Activated T-helper 1 cell treated with anti-CD3 and anti-CD28 coated beads, Interleukin-2, amount 50 U/mL, for 16 hours (primary cell): ENCODE measurements at places on chromosomes 7 and 10.
A peak's percentile ranks its signal among the peaks of the same experiment; 100 is the strongest.

- no peak for DNase-seq
These were observed 61.2 kb downstream of the OAT start for GRCh38 chr10:124357561-124357885.

GRCh38 chr7:22564511-22565045 is 64.6 kb upstream of the STEAP1B start:
- DNase-seq, result no peak

GRCh38 chr7:110922906-110923305 is 168.0 kb upstream of the LRRN3 start:
- no peak for DNase-seq

GRCh38 chr10:45453639-45454255 is 79.7 kb downstream of the ALOX5 start:
- DNase-seq, result no peak

GRCh38 chr7:128167791-128168666 is 73.0 kb upstream of the LEP start:
- DNase-seq, result no peak

DNA sequence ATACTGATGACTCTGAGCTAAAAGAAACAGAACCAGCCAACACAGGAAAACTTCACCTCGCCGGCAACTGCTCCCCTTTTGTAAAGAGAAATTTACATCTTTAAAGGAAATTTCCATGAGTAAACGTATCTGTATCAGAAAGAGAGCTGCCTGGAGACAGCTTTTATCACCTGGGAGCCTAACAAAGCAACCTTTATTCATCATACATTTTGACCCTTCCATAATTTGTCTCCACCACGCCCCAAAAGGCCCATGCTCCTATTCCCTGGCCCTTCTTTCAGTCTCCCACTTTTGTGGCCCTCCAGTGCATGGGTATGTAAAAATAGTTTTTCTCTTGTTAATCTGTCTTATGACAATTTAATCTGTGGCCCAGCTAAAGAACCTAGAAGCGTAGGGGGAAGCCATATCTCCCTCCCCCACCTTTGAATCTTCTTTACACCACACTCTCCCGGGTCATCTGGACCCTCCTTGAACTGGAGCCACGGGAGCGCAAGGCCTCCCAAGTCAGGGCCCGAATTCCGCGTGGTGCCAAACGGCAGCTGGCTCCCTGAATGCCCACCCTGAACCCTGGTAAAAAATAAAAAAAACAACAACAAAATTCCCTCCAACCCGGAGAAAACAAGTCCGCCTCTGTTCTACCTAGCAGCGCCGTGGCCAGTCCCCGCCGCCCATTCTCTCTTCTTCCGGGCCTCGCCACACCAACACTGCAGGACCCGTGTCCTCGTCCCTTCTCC is 15.4 kb upstream of the FKBP9 start:
- no peak for DNase-seq

GRCh38 chr10:22712956-22713852 is 1.2 kb downstream of the PIP4K2A start:
- peak; percentile 33 for DNase-seq

DNA sequence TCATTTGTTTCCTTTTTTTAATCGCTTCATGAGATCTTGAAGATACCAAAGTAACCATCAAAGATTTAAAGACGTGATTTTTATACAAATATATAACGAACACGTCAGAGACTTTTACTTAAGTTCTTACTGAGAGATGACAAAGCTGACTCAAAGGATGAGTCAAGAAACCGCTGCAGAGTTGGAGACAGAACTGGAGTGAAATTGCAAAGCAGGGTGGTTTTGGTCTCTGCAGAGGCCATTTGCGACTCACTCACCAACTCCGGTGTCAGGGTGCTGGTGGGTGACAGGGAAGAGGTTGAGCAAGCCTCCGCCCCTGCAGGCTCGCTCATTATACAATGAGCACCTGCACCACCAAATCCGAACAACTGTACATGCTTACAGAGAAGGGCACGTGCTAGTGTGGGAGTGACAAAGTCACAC is 75.2 kb downstream of the DNAJB6 start:
- DNase-seq, result no peak

GRCh38 chr7:42628054-42628453 is 283.8 kb downstream of the C7orf25 start:
- no peak for DNase-seq

DNA sequence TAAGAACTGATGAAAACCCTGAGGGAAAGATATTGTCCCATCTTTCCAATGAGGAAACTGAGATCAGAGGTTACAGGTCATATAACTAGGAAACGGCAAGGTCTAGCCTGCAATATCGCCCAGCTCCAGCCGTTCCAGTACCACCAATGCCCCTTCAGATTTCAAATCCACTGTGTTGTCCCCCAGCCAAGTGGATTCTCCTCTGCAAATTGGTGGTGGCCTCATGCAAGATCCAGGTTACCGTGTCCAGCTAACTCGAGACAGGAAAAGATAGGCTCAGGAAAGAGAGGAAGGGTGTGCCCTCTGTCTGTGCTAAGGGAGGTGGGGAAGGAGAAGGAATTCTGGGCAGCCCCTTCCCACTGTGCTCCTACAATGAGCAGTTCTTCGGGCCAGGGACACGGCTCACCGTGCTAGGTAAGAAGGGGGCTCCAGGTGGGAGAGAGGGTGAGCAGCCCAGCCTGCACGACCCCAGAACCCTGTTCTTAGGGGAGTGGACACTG is 25.3 kb downstream of the PRSS2 start:
- DNase-seq, result no peak

GRCh38 chr10:2885288-2886278 is 181.8 kb upstream of the PFKP start:
- DNase-seq, result no peak

DNA sequence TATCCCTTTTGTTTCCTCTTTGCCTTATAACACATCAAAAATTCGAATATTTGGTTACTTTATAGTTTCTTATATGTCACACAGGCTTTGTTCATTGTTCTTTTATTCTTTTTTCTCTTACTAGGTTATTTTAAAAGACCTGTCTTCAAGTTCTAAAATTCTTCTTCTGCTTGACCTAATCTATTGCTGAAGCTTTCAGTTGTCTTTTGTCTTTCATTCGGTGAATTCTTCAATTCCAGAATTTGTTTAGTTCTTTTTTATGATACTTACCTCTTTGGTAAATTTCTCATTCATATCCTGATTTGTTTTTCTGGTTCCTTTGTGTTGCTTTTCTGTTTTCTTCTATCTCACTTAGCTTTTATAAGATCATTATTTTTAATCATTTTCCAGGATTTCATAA is 188.4 kb downstream of the ZEB1 start:
- no peak for DNase-seq

DNA sequence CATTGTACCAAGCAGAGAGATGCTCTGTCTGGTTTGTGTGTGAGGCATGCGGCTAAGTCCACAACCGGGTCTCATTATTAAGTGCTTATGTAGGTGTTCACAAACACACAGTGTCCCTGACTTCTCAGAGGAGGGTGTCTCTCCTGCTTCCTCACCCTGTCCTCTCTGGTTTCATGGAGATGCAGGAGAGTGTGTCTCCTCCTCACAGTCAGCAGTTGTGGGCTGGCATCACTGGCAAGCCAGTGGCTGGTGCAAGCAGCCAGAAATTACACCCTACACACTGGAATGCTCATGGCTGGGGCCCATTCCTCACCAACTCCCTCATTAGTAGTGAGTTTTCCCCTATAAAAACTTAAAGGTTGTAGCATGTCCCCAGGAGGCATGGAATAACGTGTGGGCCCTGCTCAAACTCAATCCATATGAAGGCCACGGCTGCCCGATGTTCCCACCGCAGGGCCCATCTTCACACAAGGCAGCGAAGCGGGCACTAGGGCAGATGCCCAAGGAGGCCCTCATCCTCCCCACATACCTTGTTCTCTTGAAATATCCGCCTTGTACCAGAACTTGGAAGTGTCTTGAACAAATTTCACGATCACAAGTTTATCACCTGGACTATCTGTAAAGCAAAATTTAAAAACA is 280.1 kb downstream of the TNS3 start:
- DNase-seq, result no peak

- DNase-seq, result no peak
These were observed 157.1 kb downstream of the PIP4K2A start for GRCh38 chr10:22557321-22557720.

DNA sequence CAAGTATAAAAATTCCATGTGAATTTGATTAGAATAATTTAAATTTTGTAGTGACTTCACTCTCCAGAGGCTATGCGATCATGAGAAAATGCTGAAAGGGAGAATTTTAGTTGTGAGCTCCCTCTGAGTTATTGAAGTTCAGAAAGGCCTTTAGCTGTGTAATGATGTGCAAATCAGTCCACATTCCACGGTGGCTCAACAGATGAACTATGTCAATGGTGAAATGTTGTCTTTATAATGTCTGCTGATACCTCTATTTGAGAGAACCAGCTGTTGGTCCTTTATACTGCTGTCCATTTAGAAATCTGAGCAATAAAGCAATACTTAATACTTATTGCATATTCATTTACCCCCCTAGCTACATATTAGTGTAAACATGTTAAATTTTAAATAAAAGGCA is 7.1 kb upstream of the ITGB8 start:
- no peak for DNase-seq

GRCh38 chr7:108156897-108157605 is 26.9 kb upstream of the LAMB4 start:
- no peak for DNase-seq

- DNase-seq, result no peak
These were observed 15.4 kb upstream of the PRF1 start for GRCh38 chr10:70617798-70618568.

DNA sequence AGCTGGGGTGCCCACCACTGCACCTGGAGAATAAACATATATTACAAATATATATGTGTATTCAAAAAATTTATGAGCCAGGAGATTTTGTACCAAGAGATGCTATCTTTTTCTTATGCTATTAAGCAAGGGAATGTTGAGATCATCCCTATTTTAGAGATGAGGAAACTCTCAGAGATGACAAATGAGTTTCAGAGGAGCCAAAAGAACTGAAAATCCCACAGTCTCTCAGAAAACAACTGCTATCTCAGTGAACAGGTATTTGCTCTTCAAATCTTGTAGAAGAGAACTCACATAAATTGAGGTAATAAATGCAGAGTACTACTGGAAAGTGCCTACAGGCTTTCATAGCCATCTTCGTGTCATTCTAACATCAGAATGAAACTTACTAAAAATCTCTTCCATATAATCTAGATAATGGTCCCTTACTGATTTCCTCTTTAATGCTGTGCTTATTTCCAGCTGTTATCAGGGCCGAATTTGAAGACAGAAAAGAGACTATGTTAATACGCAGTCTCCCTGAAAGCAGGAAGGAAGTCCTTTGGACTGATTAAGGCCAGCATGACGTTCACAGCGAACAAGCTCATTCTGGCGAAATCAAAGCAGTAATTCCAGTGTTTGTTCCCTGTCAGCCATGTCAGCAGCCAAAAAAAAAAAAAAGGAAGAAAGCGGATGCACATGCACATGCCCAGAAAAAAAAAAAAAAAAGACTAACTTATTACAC is 29.4 kb upstream of the ANAPC16 start:
- no peak for DNase-seq

DNA sequence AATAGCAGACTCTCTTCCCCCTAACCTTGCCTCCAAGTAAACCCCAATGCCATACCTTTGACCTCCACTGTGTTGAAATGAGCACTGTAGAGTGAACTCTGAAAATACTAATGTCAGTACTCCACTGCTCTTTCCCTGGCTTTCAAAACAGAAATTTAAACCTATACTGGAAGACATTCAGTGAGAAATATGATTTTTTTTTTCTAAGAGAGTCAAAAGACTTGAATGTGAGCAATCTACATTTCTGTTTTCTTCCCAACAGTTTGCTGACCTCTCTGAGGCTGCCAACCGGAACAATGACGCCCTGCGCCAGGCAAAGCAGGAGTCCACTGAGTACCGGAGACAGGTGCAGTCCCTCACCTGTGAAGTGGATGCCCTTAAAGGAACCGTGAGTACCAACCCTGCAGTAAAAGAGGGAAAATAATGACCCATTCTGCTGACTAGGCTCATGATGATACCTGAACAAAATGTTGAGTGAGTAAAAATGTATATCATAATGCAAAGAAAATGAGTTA is 6.4 kb downstream of the VIM start:
- no peak for DNase-seq

DNA sequence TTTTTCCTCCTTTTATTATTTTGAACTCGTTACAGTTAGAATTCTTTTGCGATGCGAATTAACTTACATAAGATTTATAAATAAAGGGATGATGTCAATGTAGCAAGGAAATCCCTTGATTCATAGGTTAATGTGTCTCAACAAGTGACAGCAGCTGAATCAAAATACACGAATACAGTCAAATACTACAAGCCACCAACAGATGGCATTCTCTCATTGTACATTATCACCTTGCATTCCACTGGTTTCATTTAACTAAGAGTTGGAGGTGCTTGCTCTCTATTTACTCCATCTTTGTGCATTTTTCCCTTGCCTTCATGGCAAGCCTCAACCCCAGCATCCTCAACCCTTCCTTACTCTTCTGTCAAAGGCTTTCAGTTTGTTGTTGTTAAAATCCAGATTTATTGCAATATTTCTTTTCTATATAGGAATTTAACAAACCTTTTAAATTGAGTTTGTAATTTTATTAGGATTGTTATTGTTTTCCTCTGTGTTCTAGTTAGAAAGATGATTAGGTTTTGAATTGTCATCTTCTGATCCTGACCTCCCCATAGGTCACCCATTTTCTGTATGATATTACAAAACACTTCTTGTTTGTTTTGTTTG is 78.3 kb downstream of the SLC25A40 start:
- no peak for DNase-seq

- DNase-seq, result no peak
These were observed 174.4 kb downstream of the CREB5 start for GRCh38 chr7:28586736-28587135.

GRCh38 chr7:152419473-152420429 is 16.1 kb downstream of the KMT2C start:
- no peak for DNase-seq

- no peak for DNase-seq
These were observed 481.4 kb downstream of the NEBL start for GRCh38 chr10:20415684-20416083.

DNA sequence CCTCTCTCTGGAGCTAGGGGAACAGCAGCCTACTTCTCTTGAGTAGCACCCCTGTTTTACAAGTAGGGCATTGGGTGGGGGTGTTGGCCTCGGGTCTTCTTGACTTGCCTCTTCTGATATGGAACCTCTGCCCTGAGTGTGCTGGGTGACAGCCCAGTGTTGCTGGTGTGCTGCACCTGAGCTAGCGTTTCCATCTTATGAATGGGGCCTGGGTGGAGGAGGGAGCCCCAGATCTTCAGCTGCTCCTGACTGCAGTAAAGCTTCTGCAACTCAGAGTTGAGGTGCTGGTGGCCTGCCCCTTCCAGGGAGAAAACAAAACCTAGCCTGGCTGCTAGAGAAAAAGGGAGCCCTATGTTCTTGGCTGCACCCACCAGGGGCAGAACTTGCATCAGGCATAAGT is 202.5 kb upstream of the SHH start:
- no peak for DNase-seq

- DNase-seq, result no peak
These were observed 30.2 kb downstream of the DHTKD1 start for GRCh38 chr10:12098966-12099365.
